ENCODE measurements at places on chromosomes 7 and 10. TPM values are rescaled to one million over a fixed set of nuclear protein-coding genes. Genes with fewer than 3 reads are reported as not detected.

Gene FAM237B
- not detected for total RNA-seq

Gene EGR2
- 3.7 TPM for total RNA-seq

Gene SPDYE9
- total RNA-seq: not detected

Gene NPFFR1
- total RNA-seq: under 0.01 TPM

Gene KCNH2
- 7.3 TPM for total RNA-seq

Gene FAM25C
- not detected for total RNA-seq

Gene CNPY1
- total RNA-seq: 0.52 TPM

Gene CTBP2
- 32.9 TPM for total RNA-seq

Gene FZD1
- 11.5 TPM for total RNA-seq

Gene EBLN1
- total RNA-seq: under 0.01 TPM

Gene CTAGE4
- not detected for total RNA-seq

Gene SAMD9L
- total RNA-seq: 4.2 TPM

Gene CPEB3
- 3.1 TPM for total RNA-seq

Gene UCMA
- 1.6 TPM for total RNA-seq

Gene ACTR3C
- 1.6 TPM for total RNA-seq

Gene FGF8
- total RNA-seq: 0.52 TPM

Gene CASP7
- 13.6 TPM for total RNA-seq

Gene RPEL1
- total RNA-seq: not detected

Gene CRTAC1
- total RNA-seq: 0.52 TPM

Gene ACSM6
- not detected for total RNA-seq

Gene DOCK4
- total RNA-seq: 24.5 TPM

Gene ELFN1
- total RNA-seq: 1.6 TPM

Gene AZGP1
- total RNA-seq: 9.4 TPM

Gene NUDT13
- total RNA-seq: 2.1 TPM

Gene GSAP
- total RNA-seq: 6.8 TPM

Gene TRIM24
- total RNA-seq: 6.8 TPM

Gene STAG3
- 0.52 TPM for total RNA-seq

Gene SEMA3E
- 1.0 TPM for total RNA-seq

Gene TLL2
- 0.52 TPM for total RNA-seq

Gene EBF3
- 33.4 TPM for total RNA-seq

Gene NPY
- 3.1 TPM for total RNA-seq

Gene ZNF239
- total RNA-seq: 9.4 TPM

Gene GJD4
- total RNA-seq: 2.1 TPM

Gene FRA10AC1
- total RNA-seq: 15.1 TPM

Gene LOXL4
- 4.2 TPM for total RNA-seq

Gene COX15
- total RNA-seq: 30.3 TPM

Gene NUTM2E
- total RNA-seq: not detected

Gene COL28A1
- total RNA-seq: 2.1 TPM

Gene SNCG
- 4.2 TPM for total RNA-seq

Gene TUBB8
- total RNA-seq: not detected

Gene LBX1
- total RNA-seq: 3.1 TPM

Gene TMEM229A
- total RNA-seq: not detected

Gene NUPR2
- total RNA-seq: 1.0 TPM

Gene KIF20B
- 4.2 TPM for total RNA-seq

Gene SPDYE5
- not detected for total RNA-seq

Gene FAM25G
- not detected for total RNA-seq

Gene TEX47
- total RNA-seq: not detected

Gene SPDYE1
- total RNA-seq: not detected

Gene SEMA3A
- total RNA-seq: 24.5 TPM

Gene PRKRIP1
- 9.4 TPM for total RNA-seq
